ENCODE measurements at places on chromosomes 1 and 21. TPM values are rescaled to one million over a fixed set of nuclear protein-coding genes. Genes with fewer than 3 reads are reported as not detected.
A peak's percentile ranks its signal among the peaks of the same experiment; 100 is the strongest.

RGS13 gene
- not detected for total RNA-seq

ENAH gene
- 318 TPM for total RNA-seq

FAM177B gene
- not detected for total RNA-seq

FAAH gene
- 47.3 TPM for total RNA-seq

SLC9C2 gene
- total RNA-seq = not detected

HCRTR1 gene
- total RNA-seq = 0.35 TPM

DNM3 gene
- 8.5 TPM for total RNA-seq

DNA sequence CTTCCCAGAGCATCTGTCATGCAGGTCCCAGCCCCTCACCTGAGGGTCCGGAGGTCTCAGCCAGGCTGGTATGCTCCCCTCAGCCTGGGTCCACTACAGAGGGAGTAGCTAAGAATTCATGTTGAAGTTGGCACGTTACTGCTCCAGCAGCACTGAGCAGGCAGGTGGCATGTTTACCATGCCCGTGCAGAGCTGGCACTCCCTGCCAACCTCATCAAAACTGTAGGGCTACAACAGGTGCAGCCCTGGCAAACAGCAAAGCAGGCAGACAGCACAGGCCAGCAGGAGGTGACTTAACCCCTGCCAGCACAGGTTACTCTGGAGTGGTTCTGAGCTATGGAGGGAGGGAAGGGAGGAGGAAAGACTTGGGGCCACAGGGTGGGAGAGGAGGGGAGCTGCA lies 46.4 kb downstream of the NUAK2 start:
- no peaks in the 10 kb centered on the region for H3K27me3 ChIP-seq
- DNase-seq = no peak
- peaks cover 4% of the 10 kb centered on the region for H3K36me3 ChIP-seq
- H3K4me1 ChIP-seq = peaks cover 10% of the 10 kb centered on the region

DNA sequence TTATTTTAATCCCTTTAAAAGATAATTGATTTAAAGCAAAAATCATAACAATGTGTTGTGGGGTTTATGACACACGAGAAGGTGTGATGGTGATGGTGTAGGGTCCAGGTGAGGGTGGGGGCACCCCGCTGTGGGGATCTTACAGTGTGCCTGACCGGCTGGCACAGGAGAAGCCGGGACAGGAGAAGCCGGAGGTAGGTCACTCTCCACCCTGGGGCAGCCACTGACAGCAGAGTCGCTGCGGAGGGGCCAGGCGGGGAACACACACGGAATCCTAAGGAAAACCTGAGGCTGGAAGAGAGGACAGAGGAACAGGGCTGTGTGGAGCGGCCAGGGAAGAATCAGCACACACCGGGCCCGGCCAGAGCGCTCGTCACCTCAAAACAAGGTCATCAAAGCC lies 4.3 kb upstream of the LRRC3 start:
- H3K27ac ChIP-seq = no peak overlapping the region
- H3K36me3 ChIP-seq = no peaks in the 10 kb centered on the region
- H3K27me3 ChIP-seq = peaks cover 1% of the 10 kb centered on the region
- no peak overlapping the region for H3K4me3 ChIP-seq
- H3K4me1 ChIP-seq = peaks cover 2% of the 10 kb centered on the region
- DNase-seq = no peak

GRCh38 chr1:24941564-24941963 lies 11.5 kb upstream of the RUNX3 start:
- H3K27me3 ChIP-seq = no peaks in the 10 kb centered on the region
- DNase-seq = no peak
- H3K27ac ChIP-seq = no peak overlapping the region

- H3K27me3 ChIP-seq = peaks cover 25% of the 10 kb centered on the region
- peaks cover 15% of the 10 kb centered on the region for H3K4me1 ChIP-seq
- DNase-seq = no peak
Observed at GRCh38 chr21:26847921-26848320, 2.7 kb upstream of the ADAMTS1 start.

DNA sequence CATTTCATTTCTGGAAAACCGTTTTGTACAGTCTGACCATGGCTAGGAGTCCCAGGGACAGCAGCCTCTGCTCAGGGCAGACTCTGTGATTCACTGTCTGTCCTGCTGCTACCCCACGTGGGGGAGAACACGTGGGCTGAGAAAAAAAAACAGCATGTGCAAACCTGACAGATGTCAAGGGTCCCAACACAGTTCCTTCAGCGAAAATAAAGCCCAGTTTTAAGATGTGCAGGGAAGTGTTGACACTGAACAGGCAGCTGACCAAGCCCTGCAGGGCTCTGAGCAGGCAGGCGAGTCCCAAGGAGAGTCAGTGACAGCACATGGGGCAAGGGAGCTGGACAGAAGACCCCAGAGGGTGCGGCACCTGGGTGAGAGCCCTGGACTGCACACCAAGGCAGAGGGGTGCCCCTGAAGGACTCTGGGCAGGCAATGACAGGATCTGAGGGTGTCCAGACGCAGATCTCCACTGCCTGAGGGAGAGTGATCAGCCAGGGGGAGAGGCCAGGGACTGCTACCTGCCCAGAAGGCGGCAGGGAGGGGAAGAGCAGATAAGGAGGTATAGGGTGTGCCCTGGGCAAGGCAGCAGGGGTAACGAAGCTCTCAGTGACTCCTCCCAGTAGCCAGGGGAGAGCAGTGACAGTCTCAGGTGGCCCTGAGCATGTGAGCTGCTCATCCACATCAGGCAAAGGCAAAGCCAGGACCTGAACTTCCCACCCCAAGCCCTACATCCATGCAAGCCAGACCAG lies 5.1 kb upstream of the SPATC1L start:
- no peaks in the 10 kb centered on the region for H3K4me1 ChIP-seq
- DNase-seq = no peak
- H3K4me3 ChIP-seq = no peak overlapping the region
- H3K27ac ChIP-seq = no peak overlapping the region
- H3K27me3 ChIP-seq = no peaks in the 10 kb centered on the region
- peaks cover 16% of the 10 kb centered on the region for H3K36me3 ChIP-seq

- DNase-seq = peak; percentile 85
- no peaks in the 10 kb centered on the region for H3K27me3 ChIP-seq
- H3K4me3 ChIP-seq = peak overlapping the region; percentile 70
- peak overlapping the region; percentile 64 for H3K27ac ChIP-seq
Observed at GRCh38 chr1:198157241-198157846, 546 bp downstream of the NEK7 start.

DNA sequence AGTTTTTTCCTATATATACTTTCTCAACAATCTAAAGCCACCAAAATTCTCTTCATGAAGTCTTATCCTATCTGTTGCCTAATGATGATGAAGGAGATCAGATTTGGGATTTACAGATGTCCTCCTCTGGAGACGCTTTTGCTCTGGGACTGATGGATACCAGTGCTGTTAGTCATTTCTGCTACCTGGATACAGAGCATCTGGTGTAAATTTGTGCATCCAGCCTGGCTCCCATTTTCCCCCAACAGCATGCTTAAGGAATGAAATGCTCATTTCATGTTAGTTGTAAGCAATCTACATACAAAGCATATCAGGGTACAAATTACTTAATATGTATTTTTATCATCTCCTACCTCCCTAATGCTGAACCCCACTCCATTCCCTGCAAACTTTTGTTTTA lies 57.7 kb downstream of the HNRNPR start:
- peaks cover 18% of the 10 kb centered on the region for H3K36me3 ChIP-seq
- DNase-seq = no peak
- no peak overlapping the region for H3K4me3 ChIP-seq

All from H1 (cell line).